ENCODE measurements at places on chromosomes 7 and 10.
A peak's percentile ranks its signal among the peaks of the same experiment; 100 is the strongest.

- no peak for DNase-seq
Measured at GRCh38 chr10:73810358-73810734, 1.1 kb downstream of the NDST2 start.

DNA sequence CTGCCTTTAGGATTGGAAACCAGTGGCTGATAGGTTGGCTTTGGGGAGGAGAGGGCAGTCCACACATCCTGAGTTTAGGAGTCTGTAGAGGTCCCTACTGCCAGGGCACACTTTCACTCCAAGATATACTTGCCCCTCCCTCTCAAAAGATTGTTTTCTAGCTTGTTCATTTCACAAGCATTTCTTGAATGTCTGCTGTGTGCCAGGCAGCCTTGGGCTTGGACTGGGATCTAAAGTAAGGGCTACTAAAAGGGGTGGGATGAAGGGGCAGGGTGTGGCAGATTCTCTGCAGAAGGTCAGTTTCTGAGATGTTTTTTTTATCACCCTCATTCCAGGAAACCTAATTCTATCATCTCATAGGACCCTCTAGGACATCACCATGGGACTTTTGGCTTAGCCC is 272.4 kb downstream of the SKAP2 start:
- no peak for DNase-seq

GRCh38 chr10:130236711-130237110 is 100.5 kb downstream of the GLRX3 start:
- no peak for DNase-seq

- no peak for DNase-seq
Measured at GRCh38 chr7:137535579-137535978, 192.0 kb upstream of the PTN start.

DNA sequence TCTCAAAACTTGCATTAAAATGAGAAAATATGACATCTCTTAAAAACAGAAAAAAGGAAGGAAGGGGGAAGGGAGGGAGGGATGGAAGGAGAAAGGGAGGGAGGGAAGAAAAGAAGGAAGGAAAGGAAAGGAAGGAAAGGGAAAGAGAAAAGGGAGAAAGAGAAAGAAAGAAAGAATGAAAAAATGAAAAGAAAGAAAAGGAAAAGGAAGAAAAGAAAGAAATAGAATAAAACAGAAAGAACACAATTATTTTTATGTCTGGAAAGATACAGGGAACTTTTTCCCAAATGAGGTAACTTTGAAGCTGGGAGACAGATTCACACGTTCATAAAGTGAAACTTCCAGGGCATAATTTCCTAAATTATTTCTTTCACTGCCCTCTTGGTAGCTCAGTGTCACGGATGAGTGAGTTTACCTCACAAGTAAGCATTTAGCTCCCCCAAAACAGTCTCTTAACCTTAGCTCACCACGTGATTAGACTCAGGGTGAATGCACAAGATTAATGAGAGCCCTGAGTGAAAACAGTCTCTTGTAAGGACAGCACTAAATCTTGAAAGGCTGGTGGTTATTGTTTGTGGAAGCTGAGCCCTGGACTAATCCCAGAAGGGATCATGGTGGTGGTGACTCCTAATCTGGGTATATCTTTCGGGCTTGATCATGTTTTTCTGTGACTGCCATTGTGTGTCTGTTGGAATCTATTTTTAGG is 74.1 kb upstream of the HDAC9 start:
- no peak for DNase-seq

DNA sequence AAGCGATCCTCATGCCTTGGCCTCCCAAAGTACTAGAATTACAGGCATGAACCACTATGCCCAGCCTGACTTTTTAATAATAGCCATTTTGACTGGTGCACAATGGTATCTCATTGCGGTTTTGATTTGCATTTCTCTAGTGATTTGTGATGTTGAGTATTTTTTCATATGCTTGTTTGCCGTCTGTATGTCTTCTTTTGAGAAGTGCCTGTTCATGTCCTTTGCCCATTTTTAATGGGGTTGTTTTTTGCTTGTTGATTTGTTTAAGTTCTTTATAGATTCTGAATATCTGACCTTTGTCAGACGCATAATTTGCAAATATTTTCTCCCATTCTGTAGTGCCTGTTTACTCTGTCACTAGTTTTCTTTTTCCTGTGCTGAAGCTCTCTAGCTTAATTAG is 219.2 kb upstream of the CTBP2 start:
- DNase-seq: no peak

DNA sequence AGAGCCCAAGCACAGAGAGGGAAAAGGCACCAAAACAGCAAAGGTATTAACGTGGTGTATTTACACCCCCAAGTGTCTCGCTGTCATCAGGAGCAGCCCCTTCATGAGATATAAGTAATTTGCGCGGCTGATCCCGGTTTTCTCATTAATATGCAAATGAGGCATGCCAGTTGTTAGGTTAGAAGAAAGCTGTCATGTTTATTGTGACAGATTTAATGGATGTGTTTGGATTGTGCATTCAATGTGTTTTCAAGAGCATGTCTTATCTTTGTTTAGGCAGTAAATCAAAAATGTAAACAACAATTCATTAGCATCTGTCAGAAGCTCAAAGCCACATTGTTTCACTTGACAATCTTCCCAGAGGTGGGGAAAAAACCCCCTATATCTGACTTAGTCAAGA is 56.5 kb upstream of the CTBP2 start:
- DNase-seq: no peak

- peak; percentile 44 for DNase-seq
Measured at GRCh38 chr10:114605155-114605797, 52.8 kb downstream of the ABLIM1 start.

- peak; percentile 27 for DNase-seq
Measured at GRCh38 chr10:5809527-5810154, 3.6 kb downstream of the GDI2 start.

DNA sequence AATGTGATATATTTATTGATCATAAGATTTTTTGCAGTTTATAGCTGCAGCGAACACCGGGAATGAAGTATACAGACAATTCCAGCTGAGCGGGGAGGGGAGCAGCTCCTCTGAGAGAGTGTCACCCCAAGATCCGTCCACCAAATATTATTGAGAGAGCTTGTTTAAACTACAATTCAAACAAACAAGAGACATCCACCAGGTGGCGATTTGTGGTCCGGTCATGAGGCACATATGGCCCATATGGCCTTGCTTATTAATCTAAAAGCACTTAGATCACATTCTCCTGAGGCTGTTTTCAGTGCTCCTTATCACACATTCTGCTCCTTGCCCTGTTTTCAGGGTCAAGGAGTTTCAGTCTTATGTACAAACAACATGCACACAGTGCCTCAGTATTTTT is 83.1 kb downstream of the THSD7A start:
- no peak for DNase-seq

DNA sequence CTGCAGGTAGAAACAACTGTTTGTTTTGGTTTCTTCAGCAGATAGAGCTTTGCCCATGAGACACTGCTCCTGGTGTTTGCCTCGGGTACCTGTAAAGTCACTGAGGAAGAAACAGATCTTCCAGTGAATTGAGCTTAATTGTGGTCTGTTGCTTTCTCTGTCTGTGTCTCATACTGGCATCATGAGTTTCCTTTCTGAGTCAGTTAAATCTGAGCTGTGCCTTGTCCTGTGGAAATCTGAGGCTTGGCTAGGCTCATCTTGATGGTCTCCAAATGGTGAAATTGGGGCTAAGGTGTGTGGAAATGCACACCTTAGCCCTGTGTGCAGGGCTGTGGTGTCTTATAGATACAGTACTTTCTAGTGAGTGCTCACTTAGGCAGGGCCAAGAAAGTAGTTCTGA is 67.4 kb downstream of the GBF1 start:
- no peak for DNase-seq

- no peak for DNase-seq
Measured at GRCh38 chr7:37450035-37450434, 1.4 kb upstream of the ELMO1 start.

DNA sequence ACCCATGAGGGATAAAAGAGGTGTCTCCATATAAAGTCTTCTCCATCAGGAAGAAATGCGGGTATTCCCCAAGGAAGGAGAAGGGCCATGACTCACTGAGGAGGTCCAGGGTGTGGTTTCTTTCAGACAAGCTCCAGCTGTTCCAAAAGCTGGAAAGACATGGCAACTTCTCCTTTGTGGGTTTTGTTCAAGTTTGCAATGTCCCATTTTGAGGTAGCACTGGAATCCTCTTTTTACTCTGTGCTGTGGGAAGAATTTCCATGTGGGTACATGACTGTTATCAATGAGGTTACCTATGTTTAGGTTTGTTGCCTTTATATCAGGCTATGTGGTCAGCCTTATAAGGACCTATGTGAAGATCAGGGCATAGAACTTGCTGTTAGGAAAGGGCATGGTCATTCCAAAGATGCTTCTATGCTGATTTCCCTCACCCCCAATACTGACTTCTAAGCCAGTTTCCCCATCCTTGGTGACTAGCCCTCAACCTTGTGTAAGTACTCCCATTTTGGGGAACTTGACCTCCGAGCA is 697.5 kb downstream of the INHBA start:
- no peak for DNase-seq

DNA sequence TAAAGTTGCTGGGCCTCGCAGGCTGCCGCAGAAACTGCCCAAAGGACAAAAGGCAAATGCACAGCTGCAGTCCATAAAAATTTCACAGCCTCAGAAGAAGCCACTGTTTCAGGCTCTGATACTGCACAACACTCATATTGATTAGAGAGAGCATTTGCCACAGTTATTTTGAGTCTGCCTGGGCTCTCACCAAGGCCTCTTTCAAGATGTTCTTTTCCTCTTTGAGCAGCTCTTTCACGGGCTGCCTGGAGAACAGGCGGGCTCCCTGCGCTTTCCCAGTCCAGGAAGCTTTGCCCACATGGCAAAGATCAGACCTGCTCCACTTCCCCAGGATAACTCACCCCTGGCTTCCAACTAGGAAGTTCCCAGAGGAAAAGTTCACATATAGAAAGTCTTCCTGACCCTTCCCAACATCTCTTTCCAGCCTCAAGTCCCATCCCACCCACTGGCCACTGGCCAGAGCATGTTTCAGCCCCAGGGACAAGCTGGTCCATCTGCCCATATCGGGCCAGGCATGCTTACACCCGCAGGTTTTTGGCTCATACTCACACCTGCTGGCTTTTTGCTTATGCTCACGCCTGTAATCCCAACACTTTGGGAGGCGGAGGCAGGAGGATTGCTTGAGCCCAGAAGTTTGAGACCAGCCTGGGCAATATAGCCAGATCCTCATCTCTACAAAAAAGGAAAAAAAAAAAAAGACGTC is 3.3 kb downstream of the SLIT1 start:
- DNase-seq: no peak

GRCh38 chr7:112144284-112145059 is 61.7 kb downstream of the DOCK4 start:
- DNase-seq: no peak

DNA sequence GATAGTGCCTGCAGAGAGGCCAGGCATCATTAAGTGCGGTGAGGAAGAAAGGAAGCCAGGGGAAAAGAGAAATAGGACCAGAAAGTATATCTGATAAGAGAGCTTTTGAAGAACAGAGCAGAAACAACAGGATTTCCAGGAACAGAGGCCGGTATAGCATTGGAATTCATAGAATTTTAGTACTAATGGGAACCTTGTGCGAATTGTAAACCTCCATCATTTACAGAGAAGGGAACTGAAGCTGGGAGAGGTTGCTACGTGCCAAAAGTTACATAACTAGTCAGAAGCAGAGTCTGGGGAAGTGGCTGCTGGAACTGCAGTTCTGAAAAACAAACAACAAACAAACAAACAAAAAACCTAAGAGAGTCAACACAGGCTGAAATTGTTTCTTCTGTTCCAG is 5.4 kb upstream of the ZMYND11 start:
- no peak for DNase-seq

DNA sequence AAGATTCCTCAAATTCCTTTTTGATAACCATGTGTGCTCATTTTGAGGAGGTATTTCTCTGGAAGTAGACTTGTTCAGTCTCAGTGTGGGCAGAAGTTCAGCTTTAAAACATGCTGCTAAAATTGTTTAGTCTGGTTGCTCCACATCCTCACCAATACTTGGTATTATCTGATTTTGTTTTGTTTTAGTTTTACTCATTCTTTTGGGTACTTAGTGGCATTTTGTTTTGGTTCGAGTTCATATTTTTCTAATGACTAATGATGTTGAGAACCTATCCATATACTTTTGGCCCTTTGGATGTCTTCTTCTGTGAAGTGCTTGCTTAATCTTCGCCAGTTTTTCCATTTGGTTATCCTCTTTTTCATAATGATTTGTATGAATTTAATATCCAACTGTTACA is 694.2 kb upstream of the FZD8 start:
- DNase-seq: no peak

GRCh38 chr10:72318418-72319262 is 36.1 kb downstream of the DNAJB12 start:
- no peak for DNase-seq

DNA sequence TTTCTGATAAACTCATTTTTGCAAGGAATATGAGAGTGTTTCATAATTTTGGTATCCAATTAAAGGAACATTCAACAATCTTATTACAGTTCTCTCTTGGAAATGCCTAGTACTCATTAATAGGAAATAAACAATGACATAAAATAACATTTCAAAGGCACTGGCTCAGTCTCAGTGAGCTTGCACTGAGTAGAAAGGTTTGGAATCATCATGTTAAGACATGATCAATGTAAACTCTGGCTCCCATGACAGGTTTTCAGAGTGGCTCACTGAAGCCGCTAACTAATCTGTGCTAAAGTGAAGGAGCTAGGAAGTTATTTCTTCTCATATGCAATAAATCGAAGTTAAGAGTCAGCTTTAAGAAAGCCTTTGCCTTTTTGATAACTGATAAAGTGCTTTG is 203.3 kb upstream of the HGF start:
- no peak for DNase-seq

DNA sequence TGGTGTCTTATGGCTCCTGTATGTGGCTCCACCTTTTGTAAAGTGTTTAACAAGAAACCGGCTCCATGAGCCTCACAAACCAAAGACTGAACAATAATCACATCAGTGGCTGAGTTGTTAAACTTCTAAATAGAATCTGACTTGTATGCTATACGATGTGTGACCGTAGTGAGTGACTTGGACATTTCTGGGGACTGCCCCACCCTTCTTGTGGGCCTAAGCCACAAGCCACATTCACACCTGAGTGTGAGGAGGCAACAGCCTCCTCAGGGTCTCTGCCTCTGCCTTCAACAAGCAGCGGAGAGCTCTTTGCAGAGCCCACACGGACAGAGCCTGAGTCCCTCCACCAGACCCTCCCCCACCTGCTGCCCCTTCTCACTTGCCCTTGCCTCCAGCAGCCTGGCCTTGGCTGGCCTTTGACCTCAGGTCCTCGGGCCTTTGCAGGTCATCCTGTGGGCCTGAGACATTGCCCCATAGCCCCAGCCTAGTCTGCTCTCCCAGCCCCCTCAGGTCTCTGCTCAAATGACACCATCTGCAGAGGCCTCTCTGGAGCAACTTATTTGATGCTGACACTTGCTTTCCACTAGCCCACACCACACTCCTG is 156.8 kb upstream of the TNS3 start:
- no peak for DNase-seq
